LHCN-M2 (cell line): ENCODE measurements at places on chromosomes 13 and 19. TPM values are rescaled to one million over a fixed set of nuclear protein-coding genes. Genes with fewer than 3 reads are reported as not detected.

Gene NAPSA
- 0.40 TPM in 1 of 2 replicates, not detected in the other for total RNA-seq

Gene CCDC8
- 17.5 and 18.5 TPM in 2 replicates for total RNA-seq

Gene MUC16
- not detected in 2 replicates for total RNA-seq

Gene PROZ
- total RNA-seq: not detected in 2 replicates

Gene NLRP11
- 0.11 TPM in 1 of 2 replicates, not detected in the other for total RNA-seq

Gene KRI1
- total RNA-seq: 21.7 and 22.0 TPM in 2 replicates
